ENCODE measurements at places on chromosomes 11 and 22.

DNA sequence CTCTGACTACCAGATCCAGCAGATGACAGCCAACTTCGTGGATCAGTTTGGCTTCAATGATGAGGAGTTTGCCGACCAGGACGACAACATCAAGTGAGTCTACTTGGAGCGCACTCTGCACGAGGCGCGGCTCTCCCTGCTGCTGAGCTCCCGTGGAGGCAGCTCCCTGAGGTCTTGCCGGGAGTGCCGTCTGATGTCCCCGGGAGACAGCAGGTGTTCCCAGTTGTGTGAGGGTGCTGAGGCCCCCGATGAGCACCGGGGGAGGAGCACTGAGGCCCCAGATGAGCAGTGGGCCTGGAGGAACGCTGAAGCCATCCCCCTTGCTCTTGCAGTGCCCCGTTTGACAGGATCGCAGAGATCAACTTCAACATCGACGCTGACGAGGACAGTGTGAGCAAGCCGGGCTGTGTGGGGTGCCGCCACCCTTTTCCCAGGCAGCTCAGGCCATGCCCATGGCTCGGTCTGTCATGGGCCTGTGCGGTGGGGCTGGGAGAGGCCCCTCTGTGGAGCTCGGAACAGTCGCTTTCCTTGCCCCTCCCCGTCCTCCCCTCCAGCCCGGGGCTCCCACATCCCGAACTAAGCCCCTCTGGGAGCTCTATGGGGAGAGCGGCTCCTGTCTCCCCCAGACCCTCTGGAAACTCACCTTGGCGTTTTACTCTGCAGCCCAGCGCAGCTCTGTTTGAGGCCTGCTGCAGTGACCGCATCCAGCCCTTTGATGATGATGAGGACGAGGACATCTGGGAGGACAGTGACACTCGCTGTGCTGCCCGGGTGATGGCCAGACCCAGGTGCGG lies 37.1 kb downstream of the SBF1 start:
- DNase-seq = no peak

GRCh38 chr11:112249871-112250610 lies 10.6 kb downstream of the PLET1 start:
- DNase-seq = no peak

- peak; percentile 85 for DNase-seq
Measured at GRCh38 chr11:75499423-75500190, 26.1 kb downstream of the GDPD5 start.

GRCh38 chr11:71397331-71397860 lies 50.8 kb downstream of the DHCR7 start:
- DNase-seq = no peak

GRCh38 chr11:122853971-122854446 lies 15.7 kb downstream of the CRTAM start:
- DNase-seq = peak; percentile 66

DNA sequence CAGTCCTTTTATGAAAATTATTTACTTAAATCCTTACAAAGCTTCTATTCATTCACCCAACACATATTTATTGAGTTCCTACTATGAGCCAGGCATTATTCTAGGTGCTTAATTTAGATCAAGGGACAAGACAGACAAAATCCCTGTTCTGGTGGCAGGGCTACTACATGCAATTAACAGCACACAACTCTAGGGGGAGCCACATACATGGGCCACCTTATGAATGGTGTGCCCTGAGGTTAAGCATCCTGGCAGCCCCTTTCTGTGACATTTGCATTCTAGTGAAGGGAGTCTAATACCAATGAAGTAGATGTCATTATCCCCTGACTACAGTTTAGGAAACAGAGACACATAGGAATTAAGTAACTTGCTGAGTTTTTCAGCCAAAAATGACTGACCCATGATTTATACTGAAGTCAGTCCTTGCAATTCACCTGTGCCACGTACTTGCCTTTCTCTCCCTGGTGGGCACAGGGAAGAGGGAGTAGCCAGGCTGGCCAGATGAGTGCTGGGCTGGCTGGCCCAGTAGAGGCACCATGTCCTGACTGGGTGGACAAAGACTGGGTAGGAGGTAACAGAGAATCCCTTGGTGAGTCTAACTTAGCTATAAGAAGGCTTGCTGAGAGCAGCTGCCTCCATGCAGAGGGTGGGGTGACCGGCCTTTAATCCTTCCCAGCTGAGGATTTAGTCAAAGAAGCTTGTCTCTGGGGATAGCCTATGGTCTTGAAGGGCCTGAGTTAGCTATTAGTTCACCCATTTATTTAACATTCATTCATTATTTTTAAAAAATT lies 52.0 kb upstream of the ELF5 start:
- DNase-seq = no peak

GRCh38 chr11:63821411-63821810 lies 8.2 kb downstream of the SPINDOC start:
- DNase-seq = no peak

DNA sequence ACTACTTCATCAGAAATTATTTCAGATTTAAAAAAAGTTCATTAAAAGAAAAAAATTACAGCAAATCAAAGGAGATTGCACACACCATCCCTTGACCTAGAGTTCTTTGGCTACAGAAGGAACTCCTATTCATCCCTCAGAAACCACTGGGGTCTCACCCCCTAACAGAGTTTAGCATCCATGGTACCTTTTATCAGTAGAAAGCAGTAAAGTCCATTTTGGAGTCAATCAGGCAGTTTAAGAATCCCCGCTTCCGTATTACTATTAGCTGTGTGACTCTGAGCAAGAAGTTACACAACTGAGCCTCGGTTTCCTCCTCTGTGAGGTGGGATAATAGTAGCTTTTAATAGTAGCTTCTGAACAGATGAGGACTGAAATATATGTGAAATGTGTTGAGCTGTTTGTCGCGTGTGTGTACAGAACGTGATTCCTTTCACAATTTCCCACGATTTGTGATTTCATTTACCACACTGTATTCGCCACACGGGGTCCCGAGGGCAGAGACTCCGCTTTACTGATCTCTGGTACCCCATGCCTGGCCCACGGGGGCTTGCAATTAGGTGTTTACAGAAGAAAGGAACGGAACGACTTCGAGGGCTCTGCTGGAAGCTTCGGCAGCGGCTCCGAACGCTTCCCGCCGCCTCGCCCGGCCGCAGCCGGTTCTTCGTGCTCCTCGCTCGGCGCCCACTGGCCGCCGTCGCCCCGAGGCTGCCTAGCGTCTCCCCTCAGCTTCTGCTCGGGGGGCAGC lies 72.5 kb upstream of the ZBED5 start:
- DNase-seq = no peak

- DNase-seq = no peak
Measured at GRCh38 chr11:19559746-19560145, 152.9 kb upstream of the NAV2 start.

DNA sequence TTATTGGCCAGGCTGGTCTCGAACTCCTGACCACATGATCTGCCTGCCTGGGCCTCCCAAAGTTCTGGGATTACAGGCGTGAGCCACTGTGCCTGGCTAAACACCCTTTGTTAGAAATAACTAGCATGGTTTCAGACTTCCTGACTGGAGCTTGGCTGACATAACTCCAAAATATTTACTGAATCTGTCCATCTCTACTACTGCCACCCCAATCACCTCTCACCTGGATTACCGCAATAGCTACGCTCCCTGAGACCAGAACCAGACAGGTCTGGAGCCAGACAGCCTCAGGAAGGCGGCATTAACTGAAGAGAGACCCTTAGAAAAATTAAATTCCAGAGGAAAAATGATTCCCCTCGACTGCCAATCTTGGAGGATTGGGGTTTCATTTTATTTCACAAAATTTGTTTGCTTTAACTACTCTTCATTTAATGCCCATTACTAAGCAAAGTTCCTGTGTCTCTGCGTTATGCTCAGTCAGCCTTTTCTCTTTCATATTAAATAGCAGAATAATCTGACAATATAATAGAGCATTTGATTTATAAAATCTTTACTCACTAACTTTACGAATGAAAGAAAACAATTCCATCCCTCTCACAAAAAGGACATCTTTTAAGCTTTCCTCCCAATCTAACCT lies 13.1 kb downstream of the TMEM25 start:
- DNase-seq = no peak

DNA sequence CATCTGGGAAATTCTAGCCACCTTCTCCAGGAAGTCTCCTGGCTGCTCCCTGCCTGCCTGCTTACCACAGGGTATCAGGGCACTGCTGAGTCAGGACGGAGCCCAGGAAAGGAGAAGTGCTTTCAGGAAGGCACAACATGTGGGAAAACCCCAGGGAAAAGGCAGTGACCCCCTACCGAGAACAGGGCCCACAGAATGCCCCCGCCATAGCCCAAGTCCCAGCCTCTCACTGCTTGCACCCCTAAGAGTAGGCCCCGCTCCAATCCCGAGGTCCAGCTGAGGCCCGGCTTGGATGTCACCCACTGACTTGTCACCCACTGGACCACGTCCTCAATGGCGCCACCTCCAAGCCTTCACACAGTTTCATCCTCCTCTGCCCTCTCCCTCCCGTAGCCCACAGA lies 34.1 kb downstream of the ARAP1 start:
- DNase-seq = no peak

- no peak for DNase-seq
Measured at GRCh38 chr22:42785706-42786499, 65.2 kb upstream of the A4GALT start.

DNA sequence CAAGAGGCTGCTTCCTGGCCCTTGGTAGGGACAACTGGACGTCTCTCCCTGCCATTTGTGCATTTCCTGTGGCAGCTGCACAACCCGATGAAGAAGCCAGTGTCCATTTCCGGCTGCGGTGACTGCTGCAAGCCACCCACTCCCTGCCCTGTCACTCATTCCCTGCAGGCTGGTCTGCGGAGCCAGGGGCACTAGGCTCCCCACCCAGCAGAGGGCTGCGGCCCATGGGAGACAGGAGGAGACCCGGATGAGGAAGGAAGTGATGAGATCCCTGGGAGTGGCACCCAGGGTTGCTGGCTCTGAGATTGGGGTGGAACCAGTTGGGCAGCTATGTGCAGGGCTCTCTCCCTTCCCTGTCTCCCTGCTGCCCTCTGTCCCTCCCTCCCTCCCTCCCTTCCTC lies 10.0 kb upstream of the MYRF start:
- DNase-seq = no peak

DNA sequence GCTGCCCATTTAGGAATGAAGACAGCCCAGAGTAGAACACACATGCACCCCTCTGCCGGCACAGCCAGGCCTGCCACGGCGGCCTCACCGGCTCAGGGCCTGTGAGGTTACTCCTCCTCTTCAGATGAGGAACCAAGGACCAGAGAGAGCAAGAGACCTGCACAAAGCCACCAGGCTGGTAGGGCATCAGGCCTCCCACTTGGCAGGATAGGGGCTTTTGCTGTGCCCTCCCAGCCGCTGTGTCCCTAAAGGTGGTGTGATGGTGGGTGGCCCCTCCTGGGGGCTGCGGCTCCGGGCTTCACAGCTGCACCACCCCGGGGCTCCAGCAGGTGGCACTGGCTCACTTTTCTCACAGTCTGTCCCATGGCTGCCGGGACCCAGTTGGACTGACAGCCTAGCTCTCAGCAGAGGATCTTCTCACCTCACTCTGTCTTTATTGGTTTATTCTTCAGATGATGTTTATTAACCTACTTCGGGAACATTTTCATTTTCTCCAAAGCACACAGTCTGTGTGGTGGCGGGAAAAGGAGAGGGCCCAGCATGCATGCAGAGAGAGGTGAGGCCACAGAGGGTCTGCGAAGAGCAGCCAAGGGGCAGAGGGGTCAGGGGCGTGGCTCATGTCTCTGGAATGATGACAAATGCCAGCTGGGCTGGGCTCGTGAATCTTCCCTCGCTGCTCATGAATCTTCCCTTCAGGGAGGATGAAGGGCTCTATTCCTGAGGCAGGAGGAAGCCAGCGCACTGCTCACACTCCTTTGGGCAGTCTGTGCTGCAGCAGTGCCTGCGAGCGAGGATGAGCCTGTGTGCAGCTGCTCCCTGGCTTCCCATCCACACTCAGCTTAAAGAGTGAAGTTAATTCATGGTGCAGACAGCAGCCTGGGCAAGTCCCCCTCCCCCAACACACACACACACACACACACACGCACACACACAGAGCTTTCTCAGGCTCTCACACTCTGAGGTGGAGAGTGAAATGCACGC lies 101.1 kb upstream of the PITPNB start:
- no peak for DNase-seq

GRCh38 chr11:81211050-81211449 lies 1522.6 kb downstream of the FAM181B start:
- DNase-seq = no peak

- DNase-seq = no peak
Measured at GRCh38 chr11:118216621-118217481, 8.0 kb downstream of the JAML start.
